ENCODE measurements at places on chromosomes 13 and 19.

DNA sequence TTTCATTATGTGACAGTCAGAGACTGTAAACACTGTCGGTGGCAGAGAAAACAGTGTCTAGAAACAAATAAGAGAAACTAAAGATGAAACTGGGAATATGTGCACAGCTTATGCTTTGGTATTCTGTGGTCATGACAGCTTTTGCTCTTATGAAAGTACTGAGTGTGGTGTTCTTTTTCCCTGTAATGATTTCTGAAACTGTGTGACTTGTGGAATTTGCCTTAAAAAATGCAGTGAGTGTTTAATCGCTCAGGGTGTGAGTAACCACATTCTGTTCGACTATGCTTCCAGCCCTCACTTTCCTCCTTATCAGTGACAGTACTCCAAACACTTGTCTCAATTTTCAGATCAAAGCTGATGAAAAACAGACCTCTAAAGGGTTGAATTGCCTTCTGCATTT lies 66.9 kb upstream of the DIAPH3 start:
- DNase-seq, result peak; percentile 49

DNA sequence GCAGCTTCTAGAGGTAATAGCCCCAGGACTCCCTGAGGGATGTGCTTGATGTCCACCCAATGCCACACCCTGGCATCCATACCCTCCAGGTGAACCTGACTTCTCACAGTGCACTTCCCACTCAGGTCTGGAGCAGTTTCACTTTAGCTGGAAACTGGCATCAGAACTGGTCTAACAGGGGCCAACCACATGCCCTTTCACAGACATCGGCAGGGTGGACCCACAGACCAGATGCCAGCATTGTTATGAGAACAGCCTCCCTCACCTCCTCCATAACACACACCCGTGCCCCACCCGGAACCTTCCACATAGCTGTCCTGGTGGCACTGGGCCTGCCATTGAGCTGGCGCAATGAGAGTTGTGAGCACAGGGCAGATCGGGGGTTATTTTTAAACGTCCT lies 77.4 kb upstream of the GPR12 start:
- no peak for DNase-seq

- peak; percentile 97 for DNase-seq
These were observed 8.3 kb downstream of the CACTIN start for GRCh38 chr19:3618144-3618810.

- DNase-seq, result no peak
These were observed 5.7 kb upstream of the NFIC start for GRCh38 chr19:3360421-3361383.

GRCh38 chr19:53554804-53555203 lies 16.9 kb downstream of the ZNF331 start:
- DNase-seq, result no peak

Data from MM.1S (cell line).